WTC11 (cell line): ENCODE measurements at places on chromosomes 1 and 21.

- DNase-seq, result no peak
Observed at GRCh38 chr1:37922767-37923550, 23.9 kb downstream of the INPP5B start.

DNA sequence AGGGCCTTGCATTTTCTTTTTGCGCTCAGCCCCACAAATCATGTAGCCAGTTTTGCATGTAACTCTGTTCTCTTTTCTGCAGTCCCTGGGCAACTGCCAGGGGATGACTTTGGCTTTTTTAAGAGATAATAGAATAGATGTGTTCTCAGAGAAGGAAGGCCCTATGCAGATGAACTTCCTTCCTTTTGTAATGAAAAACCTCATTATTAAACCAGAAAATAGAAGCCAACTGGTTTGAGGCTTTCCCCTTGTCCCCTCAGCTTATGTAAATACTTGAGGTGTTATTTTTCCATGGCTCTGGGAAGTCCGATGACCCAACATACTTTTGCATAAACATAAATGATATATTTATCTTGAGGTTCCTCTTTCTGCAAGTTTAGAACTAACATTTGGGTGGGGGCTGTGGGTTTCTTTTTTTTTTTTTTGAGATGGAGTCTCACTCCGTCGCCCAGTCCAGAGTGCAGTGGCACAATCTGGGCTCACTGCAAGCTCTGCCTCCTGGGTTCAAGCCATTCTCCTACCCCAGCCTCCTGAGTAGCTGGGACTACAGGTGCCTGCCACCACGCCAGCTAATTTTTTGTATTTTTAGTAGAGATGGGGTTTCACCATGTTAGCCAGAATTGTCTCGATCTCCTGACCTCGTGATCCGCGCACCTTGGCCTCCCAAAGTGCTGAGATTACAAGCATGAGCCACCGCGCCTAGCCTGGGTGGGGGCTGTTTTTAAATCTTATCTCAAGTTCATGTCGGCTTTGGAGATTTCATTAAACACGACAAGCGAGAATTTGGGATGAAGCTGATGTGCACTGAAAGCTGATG is 14.4 kb upstream of the FCRL5 start:
- DNase-seq, result no peak

- DNase-seq, result no peak
Observed at GRCh38 chr1:172745014-172745413, 86.1 kb downstream of the FASLG start.

- DNase-seq, result peak; percentile 63
Observed at GRCh38 chr1:181089676-181090544, 1.4 kb downstream of the IER5 start.

DNA sequence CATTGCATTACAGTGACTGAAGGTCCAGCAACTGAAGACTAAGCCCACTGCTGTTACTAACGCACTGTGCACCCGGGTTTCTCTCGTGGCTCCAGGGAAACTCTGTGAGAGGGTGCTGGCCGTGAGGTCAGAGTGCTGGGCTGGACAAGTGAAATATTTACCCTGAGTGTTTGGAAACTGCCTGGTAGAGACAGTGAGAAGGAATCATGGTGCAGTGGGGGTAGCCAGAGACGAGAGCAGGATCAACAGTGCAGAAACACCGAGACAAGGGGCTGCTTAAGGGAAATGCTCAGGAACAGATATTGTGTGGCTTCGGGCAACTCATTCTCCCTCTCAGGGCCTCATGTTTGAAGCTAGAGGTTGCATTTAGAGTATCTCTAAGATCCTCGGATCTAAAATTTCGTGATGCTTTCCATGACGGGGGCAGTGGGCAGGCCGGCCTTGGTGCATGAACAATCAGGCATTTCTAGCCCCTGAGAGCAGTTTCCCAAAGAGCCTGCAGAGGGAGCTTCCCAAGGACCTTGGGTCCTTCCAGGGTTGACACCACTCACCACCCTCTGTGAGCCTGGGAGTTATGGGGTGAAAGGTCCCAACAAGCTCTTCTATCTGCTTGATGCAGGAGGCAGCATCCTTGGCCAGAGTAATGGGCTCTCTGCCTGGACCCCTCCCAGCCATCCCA is 9.7 kb downstream of the CD2 start:
- peak; percentile 55 for DNase-seq

DNA sequence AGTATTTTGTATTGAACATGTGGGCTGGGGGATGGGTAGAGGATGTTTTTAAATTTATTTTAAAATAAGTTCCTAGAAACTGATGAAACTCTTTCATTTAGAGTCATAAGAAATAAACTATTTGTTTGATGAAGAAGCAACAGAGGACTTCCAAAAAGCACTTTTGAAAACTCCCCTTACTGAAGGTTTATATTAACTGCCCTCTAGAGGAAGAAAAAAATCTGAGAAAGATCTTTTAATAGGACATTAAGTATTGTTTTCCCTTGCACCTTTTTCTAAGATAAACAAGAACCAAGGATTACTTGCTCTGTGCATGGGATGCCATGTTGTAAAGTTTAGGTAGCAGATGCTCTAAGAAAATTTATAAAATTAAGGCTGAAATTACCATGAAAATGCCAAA is 14.1 kb downstream of the DISP1 start:
- no peak for DNase-seq

DNA sequence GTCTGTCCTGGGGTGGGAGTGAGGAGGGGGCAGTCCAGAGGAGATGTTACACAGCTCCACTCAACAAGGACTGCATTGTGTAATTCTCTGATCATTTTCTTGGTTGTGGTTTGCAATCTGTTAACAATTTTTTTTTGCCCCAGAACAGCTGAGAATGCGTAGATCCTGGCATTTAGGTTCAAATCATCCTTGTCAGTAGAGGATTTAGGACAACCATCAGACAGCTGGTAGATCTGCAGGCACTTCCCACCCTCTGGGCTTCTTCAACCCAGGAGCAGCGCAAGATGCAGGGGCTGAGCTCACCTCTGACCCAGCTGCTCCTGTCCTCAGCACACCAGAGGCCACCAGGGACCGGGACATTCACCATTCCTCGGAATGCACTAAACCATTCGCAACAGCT is 13.5 kb downstream of the BCAR3 start:
- DNase-seq, result no peak

DNA sequence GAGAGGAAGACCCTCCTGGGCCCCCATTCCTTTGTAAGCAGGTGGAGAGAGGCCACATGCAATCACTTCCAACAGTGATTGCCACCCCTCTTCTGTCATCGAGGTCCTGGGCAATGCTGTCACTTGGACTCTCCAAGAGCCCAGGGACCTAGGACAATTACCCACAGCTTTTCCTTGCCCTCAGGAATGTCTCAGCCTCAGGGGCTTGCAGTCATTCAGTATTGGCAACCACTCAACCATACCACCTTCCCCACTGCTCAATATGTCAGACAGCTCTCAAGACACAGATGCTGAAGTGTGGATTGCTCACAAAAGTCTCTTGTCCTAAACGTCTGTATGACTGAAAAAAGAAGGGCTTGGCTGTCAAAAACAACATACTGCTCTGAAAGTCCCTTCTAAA is 87.8 kb downstream of the PTPN14 start:
- no peak for DNase-seq
